ENCODE measurements at places on chromosomes 16 and 17.

DNA sequence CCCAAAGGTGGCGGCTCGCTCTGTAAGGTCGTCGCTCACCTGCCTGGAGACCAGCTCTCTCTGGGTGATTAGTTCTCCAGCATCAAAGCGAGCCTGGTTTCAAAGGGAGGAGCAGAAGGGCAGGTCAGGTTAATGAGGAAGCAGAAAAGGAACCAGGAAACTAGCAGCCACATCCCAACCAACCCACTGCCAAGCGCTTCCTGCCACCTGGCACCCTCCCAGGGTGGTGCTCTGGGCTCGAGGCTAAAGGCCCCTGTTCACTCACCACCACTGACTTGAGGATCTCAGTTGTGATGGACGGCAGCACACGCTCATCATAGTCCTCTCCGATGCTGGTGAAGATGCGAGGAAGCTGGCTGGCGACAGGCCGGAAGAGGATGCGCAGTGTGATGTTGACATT, 5.6 kb downstream of the PHB1 start:
- no peak for DNase-seq

DNA sequence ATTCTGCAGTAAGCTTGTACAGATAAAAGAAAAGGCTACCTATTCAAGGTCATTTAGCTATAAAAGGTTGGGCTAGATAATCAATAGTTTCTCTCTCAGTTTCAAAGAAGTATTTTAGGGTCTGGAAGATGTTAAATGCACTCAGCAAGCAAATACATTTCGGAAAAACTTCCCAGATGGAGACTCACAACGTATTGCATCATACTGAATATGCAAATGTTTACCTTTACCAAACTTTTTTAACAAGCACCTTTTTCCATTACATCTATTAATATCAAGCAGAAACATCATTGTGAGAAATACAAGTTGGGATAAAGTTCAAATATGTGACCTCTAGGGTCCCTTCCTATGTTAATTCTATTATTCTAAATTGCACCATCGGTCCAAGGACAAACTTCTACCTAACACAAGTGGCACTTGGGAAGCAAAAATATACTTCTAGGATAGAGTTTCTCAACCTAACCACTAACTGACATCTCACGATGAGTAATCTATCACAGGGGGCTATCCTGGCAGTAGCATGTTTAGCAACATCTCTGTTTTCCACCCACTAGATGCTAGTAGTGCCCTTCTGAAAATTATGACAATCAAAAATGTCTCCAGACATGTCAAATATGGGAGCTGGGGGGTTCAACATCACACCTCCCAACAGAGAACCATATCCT, 14.5 kb downstream of the KANSL1 start:
- DNase-seq: no peak

GRCh38 chr17:17495536-17496188, 533 bp downstream of the RASD1 start:
- peak; percentile 43 for DNase-seq

DNA sequence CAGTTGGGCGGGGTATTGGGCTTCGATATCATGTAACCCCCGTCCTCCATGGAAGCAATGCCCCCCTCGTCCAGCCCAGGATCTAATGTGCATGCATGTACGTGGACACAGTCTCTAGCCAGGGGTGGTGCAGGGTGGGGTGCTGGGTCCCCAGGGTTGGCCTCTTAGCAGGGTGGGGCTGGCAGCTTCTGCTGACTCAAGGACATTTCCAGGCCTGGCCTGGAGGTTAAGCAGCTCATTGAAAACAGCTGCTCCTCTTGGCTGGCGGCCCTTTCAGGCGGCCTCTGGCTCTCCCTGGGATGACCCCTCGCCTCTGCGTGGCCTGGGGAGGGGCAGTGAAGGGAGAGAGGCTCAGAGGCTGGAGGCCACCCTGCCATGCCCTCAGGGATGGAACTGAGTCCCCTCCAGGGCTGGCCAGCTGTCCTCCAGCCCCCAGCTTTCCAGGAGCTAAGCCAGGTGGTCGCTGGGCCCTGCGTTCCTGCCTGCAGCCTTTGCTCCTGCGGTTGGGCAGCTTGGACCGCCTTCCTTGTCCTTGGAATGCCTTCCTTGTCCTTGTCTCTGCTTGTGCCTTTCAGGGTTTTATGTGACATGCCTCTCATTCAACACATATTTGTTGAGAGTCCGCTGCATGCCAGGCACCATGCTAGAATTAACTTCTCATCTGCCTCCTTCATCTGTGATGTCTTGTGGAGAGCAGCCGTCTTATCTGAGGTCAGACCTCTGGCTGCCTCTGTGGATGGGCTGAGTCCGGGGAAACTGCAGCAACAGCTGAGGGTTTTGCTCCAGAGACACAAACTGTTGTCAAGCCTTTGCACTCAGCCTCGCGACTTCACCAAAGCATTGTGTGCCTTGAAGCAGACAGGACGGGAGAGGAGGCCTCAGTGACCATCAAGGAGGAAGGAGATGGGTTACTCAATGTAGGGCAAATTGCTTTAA, 26.6 kb downstream of the MRC2 start:
- no peak for DNase-seq

DNA sequence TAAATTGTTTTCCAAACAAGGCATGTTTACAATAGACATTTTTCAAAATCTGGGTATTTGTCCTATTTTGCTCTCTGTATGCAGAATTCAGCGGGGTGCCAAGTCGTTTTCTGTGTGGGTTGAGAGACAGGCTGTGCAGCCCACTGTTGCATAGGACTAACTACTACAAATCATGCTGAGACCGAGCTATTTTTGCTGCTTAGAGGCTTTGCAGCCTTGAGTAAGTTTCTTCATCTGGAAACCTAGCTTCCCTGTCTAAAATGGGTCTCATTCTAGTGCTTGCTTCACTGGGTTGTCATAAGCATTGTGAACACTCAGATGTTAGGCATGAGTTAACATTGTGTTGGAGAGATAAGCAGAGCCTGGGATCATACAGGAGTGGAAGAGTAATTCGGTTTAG, 1.3 kb downstream of the PRPSAP2 start:
- DNase-seq: no peak

- DNase-seq: peak; percentile 46
Measured at GRCh38 chr16:57946181-57946801, 24.6 kb downstream of the CNGB1 start.

DNA sequence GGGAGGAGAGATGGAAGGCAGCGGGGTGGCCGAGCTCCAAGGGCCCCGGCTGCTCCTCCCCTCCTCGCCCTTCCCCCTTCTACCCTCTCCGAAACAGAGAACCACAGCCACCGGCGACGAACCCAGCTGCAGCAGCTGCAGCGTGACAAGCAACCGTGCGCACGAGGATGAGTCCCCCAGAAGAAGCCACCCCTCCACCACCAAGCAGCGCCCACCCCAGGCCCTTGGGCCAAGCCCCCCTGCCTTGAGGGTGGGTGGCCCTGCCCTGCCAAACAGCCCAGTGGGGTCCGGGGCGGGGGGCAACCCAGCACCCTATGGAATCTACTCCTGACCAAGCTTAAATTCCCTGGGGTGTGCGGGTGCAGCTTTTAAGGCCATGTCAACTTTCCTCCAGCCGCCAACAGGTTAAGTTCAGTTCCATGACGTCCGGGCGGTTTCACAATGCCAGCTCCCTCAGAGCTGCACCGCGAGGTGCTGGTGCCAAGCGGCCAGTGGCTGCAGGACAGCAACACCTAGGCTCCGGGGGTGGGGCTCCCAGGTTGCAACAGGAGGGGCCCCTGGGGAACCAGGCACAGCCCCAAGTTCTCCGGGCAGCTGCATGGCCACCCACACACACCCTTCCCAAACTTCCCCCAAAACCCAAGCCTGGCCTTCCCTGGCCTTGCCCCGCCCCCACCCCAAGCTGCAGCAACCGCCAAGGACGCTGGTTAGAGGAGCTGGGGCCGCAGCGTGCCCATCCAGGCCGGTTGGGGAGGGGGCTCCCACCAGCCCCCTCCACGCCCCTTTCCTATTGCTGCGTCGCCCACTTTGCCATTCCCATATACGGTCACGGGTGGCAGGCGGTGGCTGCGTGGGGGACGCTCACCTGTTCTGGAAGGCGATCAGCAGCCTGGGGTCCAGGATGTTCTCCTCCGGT, 2.0 kb downstream of the CBX4 start:
- no peak for DNase-seq

DNA sequence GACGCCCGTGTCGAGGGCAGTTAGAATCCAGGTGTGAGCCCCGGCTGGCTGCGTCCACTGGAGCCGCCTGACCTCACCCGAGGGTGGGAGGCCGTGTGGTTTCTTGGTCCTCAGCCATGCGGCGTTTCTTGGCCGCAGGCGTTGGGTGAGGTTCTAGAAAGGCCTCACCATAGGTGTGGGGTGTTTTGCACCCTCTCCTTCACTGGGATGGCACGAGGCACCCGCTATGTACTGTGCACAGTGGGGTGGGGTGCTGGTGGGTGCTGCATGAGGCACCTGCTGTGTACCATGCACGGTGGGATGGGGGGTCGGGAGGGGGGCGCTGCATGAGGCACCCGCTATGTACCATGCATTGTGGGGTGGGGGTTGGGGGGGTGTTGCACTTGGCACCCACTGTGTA, 169.6 kb downstream of the BANP start:
- no peak for DNase-seq

DNA sequence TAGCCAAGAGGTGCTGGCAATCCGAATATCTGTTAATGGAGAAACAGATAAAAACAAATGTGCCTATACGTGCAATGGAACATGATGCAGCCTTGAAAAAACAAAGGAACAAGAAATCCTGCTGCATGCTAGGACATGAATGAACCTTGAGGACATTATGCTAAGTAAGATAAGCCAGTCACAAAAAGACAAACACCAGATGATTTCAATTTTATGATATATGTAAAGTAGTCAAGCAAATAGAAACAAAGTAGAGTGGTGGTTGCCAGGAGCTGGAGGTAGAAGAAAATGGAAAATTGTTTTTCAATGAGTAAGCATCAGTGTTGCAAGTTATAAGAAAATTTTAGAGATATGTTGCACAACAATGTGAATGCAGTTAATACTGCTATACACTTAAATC, 409.7 kb upstream of the CDH8 start:
- no peak for DNase-seq

GRCh38 chr16:88471575-88471974, 18.5 kb downstream of the ZFPM1 start:
- DNase-seq: no peak

- no peak for DNase-seq
Measured at GRCh38 chr17:4487820-4488716, 10.6 kb upstream of the SPNS2 start.

- no peak for DNase-seq
Measured at GRCh38 chr17:78558181-78558850, 18.9 kb downstream of the DNAH17 start.

- DNase-seq: no peak
Measured at GRCh38 chr16:68512742-68513141, 26.3 kb upstream of the ZFP90 start.

- no peak for DNase-seq
Measured at GRCh38 chr17:69978056-69978646, 96.9 kb upstream of the KCNJ16 start.

DNA sequence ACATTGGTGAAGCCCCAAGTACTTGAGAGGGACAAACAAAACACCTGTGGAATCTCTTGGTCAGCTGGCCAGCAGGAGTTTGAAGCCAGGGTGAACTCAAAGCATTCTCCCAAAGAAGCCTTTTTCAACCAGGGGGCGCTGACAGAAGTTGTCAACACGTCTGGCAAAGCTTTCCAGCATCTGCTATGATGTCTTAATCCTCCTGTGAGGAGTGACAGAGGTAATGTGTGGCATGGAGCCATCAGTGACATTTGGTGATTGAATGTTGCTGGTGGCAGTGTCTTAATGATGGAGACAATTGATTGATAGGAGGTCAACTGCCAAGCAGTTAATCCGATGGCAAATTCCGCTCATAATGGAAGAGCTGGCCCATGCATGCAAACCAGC, 257.6 kb upstream of the HSBP1 start:
- DNase-seq: no peak

DNA sequence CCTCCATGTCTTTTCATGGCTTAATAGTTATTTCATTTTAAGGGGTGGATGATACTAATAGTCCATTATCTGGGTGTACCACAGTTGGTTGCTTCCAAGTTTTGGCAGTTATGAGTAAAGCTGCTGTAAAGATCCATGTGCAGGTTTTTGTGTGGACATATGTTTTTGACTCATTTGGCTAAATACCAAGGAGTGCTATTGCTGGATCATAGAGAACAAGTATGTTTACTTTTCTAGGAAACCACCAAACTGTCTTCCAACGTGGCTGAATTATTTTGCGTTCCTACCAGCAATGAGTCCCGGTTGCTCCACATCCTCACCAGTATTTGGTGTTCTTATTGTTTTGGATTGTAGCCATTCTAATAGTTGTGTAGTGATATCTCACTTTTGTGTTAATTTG, 181.9 kb downstream of the SPECC1 start:
- DNase-seq: no peak

GRCh38 chr17:20955427-20956323, 87.1 kb downstream of the USP22 start:
- DNase-seq: no peak

- no peak for DNase-seq
Measured at GRCh38 chr16:73074382-73074781, 26.5 kb upstream of the ZFHX3 start.

- no peak for DNase-seq
Measured at GRCh38 chr16:13997526-13997925, 73.6 kb upstream of the MRTFB start.

GRCh38 chr17:57962279-57963148, 7.3 kb upstream of the CUEDC1 start:
- no peak for DNase-seq

DNA sequence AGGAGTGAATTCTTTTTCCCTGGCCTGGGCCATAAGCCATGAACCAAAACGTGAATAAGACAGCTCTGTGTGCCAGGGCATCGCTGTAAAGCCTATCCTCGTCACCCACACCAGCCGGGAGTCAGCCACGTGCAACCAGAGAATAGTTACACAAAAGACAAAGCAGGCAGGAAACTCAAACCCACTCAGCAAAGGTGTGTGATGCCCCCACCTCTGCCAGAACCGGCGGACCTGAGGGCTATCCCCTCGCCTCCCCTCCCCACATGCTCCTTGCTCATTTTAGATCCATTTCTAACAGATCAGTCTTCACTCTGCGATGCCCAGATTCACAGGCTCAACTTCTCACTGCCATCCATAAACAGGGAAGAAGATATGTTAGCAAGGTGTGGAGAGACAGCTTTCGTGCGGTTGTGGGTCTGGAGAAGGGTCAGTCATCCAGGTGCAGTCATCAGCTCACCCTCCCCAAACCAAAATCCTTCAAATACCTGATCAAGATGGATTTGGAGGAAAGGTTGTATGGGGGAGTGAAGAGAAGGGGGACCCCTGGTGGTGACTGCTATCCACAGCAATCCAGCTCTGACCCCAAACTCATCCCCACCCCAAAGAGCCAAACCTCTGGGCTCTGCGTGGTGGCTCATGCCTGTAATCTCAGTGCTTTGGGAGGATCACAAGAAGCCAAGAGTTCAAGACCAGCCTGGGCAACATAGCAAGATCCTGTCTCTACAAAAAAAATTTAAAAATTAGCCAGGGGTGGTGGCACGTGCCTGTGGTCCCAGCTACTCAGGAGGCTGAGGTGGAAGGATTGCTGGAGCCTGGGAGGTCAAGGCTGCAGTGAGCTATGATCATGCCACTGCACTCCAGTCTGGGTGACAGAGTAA, 219.2 kb downstream of the C16orf78 start:
- peak; percentile 41 for DNase-seq

GRCh38 chr17:66222798-66223350, 6.3 kb downstream of the APOH start:
- DNase-seq: no peak

GRCh38 chr16:80936410-80936809, 70.3 kb downstream of the CMC2 start:
- DNase-seq: no peak

All from NCI-H1105 treated with DMSO at 0.1 percent for 48 hours (cell line).